ENCODE measurements at places on chromosomes 1 and 21.

DNA sequence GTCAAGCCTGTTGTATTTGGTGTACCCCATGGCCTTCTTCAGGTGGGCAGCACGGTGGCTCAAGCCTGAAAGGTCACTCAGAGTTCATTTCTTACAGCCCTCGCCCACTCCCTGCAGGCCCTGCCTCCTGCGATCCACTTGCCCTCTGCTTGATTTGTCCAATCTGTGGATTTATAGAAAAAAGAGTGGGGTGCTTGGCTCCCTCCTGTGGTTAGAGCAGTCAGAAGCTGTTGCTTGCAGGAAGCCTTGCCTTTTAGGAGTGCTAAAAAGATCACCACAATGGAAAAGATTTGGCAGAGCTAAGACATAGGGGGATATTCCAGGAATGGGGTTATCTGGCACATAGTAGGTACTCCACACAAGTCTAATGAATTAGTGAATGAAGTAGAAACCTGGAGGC, 108.0 kb upstream of the TRABD2B start:
- DNase-seq: no peak

DNA sequence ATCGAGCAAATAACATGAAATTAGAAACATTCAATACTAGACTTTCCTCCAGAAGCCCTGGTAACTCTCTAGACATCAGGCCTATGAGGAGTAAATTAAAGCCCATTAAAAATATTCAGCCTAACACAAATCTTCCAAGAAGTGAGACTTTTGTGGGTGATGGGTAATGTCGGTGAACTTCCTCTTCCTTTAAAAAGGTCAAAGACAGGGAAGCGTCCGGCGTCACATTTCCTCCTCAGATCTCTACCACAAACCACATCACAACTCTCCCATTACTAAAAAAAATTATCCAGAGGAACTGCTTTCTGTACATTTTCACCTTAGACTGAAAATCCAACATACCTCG, 1.4 kb downstream of the EIF4G3 start:
- DNase-seq: peak; percentile 67

DNA sequence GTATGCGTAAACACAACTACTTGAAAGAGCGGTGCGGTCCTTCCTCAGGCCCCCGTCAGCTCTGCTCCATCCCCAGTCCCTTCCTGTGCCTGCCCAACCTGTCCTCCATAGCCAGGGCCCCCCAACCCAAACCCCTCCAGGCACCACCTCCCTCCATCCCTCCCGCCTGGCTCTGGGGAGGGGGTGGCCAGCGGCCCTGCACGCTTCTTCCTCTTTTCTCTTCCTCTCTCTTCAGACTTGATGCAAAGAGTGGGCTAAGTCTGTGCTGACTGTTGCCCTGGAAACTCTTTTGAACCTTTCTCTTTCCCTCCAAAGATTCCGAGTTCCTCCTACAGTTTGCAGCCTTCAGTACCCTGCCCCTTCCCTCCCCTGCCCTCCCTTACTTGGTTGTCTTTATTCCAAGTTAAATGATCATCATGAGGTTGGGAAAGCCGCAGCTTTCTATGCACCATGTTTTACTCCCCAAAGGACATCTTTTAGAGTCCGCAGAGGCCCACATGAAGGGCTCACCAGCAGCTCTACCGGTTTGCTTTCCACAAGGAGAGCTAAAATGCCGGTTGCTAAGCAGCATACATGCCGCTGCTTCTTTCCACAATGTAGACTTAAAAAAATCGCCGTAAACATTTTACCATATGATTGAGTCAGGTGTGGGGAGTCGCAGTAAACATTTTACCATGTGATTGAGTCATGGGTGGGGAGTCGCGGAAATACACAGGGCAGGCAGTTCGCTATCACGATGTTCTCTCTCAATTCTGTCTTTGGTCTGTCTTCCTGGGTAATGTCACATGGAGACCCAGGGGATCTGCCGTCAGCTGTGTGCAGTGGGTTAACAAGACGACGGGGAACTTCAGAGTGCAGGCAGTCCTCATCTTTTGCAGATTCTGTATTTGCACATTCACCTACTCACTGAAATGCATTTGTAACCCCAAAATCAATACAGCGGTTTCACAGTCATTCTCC, 525.3 kb downstream of the KIF26B start:
- DNase-seq: peak; percentile 45

DNA sequence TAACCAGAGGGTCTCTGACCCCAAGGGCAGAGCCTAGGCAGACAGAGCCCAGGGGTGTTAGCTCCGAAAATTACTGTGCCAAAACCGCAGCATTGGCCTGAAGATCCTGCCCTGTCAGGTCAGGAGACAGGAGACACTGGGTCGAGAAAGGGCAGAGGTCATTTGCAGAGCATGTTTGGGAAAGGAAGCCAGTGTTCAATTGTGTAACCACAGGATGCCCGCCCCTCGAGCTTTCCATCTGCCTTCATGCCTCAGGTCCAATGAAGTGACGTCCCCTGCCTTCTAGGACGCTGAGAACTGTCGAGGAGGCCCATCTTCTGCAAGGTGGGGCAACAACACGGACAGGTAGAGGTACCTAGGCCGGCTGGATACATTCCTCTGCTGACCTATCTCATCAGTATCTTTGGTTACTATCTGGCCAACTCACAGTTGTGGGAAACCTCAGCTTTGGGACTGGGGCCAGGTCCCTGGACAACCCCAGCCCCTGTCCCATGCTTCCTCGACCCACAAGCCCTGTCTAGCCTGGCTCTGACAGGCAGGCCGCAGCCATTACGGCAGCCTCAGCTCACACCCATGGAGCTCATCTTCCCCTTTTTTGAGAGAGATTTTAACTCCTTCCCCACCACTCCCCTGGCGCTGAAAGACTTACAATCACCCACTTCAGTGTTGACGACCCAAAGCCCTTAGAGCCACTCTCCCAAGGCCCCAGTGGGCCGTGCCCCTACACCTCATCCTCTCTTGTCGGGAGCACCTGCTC, 1.3 kb downstream of the ARL8A start:
- DNase-seq: peak; percentile 60

DNA sequence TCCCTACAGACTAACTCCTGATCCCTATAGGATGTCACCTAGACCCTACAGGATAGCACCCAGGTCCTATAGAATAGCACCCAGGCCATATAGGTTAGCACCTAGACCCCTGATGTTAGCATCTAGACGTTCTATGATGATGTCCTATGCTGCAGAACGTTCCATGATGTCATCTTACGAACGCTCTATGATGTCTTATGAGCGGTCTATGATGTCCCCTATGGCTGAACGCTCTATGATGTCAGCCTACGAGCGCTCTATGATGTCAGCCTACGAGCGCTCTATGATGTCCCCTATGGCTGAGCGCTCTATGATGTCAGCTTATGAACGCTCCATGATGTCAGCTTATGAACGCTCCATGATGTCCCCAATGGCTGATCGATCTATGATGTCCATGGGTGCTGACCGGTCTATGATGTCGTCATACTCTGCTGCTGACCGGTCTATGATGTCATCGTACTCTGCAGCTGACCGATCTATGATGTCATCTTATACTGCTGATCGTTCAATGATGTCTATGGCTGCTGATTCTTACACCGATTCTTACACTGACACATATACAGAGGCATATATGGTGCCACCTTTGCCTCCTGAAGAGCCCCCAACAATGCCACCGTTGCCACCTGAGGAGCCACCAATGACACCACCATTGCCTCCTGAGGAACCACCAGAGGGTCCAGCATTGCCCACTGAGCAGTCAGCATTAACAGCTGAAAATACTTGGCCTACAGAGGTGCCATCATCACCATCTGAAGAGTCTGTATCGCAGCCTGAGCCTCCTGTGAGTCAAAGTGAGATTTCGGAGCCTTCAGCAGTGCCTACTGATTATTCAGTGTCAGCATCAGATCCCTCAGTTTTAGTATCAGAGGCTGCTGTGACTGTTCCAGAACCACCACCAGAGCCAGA, 9.5 kb downstream of the SON start:
- no peak for DNase-seq

- DNase-seq: no peak
Observed at GRCh38 chr1:229152311-229152710, 118.6 kb upstream of the RAB4A start.

DNA sequence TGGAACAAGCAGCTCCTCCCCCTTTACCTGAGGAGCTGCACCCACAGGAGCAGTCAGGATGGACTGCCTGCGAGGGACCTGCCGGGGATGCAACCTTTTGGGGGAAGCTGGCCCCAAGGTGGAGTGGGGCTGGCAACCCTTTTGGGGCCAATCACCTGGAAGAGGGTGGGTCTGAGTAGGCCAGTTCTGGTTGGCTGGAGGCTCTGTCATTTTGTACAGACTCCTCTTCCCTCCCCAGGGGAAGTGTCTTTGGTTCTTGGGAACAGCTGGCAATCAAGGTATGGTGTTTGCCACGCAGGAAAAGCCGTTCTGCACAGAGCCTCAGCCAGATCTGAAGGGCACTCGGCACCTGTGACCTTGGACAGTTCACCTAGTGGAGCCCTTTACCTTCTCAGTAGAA, 280 bp upstream of the A3GALT2 start:
- no peak for DNase-seq

DNA sequence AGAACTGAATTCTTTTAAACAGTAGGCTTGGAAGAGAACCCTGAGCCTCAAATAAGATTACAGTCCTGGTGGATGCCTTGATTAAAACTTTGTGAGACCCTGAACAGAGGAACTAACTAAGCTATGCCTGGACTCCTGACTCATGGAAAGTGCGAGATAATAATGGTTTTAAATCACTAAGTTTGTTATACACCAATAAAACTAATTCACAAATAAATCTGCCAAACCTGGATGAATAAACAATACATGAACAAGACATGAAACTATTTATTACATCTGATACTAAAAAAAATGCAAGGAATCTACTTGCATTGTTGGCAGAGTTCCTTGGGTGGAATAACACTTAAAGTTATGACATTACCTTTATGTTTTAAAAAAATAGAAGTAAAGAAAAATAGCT, 118.4 kb downstream of the PIGK start:
- DNase-seq: no peak

GRCh38 chr1:49028396-49028795, 251.7 kb upstream of the BEND5 start:
- DNase-seq: no peak

DNA sequence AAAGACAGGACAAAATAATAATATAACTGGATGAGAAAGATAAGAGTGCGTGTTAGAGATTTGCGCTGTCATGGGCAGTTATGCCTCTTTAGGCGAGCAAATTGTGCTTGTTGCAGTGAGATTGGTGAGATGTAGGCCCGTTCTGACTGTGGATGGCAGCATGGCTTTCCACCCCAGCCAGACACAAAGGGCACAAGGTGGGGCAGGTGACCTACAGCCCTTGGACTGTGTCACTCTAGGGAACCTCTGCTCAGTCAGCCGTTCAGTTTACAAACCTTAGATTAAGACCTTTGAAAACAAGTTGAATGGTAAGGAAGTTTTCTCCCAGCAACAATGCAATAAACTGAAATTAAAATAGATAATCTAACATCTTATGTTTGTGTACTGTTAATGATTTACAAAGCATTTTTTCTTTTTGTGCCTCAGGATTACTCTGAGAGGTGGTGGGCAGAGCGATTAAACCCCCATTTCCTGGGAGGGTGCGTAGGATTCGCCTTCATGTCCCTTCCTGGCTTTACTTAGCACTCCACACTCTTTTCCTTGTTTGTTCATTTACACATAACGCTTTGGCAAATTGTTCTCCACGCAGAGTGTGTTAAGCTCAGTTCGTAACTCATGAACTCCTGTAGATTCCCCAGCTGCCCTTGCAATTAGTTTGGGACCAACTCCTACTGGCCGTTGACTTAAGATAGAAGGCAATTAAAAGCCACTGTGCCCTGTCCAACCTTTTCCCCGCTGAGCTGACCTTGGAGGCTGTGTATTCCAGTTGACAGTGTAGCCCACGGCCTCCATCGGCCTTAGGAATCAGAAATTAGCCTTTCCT, 58.1 kb upstream of the IGSF5 start:
- DNase-seq: no peak

- peak; percentile 87 for DNase-seq
Observed at GRCh38 chr1:201530741-201531531, 8.0 kb upstream of the NAV1 start.

DNA sequence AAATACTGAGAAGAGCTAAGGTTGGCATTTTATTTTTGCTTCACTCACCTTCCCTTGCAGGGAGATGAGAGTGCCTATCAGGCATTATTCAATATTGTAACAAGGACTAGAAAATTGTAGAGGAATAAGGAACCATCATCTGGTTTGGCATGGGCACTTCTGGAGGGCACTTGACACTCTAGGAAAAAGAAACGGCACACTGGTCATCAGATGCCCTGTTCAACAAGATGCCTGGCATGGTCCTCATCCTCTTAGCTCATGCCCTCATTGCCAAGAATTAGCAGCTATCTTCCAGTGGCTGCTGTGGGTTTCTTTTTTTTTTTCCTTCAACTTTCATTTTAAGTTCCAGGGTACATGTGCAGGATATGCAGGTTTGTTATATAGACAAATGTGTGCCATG, 95.1 kb upstream of the ESRRG start:
- no peak for DNase-seq

DNA sequence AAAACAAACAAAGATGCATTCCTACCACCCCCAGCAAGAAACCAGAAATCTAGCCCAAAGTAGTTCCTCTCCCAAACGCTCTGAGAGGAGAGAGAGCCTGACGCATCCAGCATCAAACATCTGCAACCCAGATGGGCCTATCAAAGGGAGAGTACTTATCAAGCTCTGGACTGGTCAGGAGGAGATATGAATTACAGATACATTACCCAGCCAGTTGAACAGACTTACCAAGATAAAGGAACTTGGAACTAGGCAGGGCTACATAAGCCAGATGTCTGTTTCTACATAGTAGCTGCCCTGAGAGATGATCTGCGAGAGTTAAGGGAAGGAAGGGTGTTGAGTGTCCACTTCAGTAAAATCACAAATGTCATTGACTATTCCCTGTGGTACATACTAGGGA, 138.4 kb downstream of the PAPPA2 start:
- DNase-seq: no peak

DNA sequence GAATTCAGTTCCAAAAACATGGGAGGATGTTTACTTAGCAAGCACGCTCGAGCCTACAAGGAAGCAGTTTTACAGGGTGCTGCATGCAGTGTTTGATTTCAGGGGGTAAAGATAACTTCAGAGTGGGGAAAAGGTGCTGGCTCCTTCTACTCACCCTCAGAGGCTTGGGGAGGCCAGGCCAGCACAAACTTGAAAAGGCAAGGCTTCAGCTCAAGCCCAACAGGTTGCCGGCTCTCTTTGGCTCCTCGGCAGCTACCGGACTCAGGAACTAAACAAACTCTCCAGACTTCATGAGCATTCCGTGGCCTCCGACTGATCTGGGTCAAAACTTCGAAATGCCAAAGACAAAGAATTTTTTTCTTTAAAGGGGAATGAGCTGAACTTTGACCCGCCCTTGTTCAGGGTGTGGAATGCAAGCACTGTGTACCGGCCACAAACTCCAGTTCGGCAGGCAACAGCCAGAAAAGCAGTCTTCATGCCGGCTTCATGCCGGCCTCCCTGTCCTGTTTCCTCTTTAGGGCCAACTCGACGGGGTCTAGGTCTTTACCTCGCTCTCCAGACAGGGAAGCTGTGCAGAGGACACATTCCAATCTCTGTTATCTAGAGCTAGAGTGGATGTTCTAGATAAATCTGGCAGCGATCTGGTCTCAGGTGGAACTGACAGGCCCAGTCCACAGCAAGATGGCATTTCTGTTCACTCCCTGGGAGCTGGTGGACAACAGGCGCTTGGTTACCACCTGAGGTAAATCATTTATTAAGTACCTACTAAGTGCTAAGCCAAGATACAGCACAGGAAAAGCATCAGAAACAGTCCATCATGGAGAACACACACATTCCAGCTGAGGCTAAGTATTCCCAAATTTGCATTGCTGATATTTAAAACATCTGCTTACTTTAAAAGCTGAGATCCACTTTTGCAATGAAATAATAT, 75.0 kb downstream of the CD46 start:
- DNase-seq: no peak
